ENCODE measurements at places on chromosomes 7 and 10.

GRCh38 chr10:80856186-80856585, 318.5 kb downstream of the SH2D4B start:
- no peak for DNase-seq

DNA sequence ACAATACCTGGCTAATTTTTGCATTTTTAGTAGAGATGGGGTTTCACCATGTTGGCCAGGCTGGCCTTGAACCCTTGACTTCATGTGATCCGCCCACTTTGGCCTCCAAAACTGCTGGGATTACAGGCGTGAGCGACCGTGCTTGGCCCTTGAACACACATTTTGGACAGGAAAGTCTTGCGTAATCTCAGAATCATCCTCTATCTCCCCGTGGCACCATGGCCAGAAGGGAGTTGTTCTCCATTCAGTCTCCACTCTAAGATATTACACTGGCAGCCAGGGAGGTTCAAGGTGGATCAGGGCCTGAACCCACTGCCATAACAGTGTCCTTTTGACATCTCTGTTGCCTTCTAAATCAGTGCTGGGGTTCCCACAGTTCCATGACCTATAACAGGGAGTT, 29.2 kb upstream of the GALNTL5 start:
- no peak for DNase-seq

GRCh38 chr7:4797858-4798705, 22.7 kb downstream of the AP5Z1 start:
- DNase-seq = peak; percentile 68

GRCh38 chr10:130884456-130884855, 427.1 kb downstream of the TCERG1L start:
- DNase-seq = no peak

GRCh38 chr7:143484119-143484518, 6.4 kb downstream of the TAS2R41 start:
- DNase-seq = no peak

Measured in stimulated activated CD4-positive, alpha-beta T cell treated with anti-CD3 and anti-CD28 coated beads, Interleukin-12 subunit alpha, Interleukin-12 subunit beta, amount 100 ng/mL, for 4 hours (primary cell).